ENCODE measurements at places on chromosomes 12 and 14.

GRCh38 chr14:44988694-44989093, 26.7 kb downstream of the TOGARAM1 start:
- DNase-seq = no peak

- no peak for DNase-seq
Observed at GRCh38 chr14:104982548-104983230, 2.9 kb upstream of the CLBA1 start.

GRCh38 chr12:58915634-58916033, 4.7 kb downstream of the LRIG3 start:
- DNase-seq = no peak

DNA sequence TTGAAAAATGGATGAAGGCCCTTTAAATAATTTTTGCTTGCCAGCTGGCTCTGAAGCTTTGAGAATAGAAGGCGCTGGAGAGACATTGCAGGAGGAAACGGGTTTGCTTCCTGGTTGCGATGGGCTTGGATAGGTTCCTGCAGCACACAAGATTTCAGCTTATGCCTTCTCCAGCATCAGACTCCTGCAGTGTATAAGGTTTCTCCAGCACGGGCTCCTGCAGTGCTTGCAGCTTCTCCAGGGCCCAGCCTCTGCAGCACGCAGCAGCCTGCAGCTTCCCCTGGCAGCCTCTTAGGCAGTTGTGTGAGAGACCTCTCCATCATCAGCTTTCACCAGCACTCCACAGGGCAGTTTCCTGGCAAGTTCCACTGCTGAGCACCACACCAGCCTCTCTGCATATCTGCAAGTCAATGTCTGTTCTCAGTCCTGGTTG, 78.7 kb upstream of the ZDHHC17 start:
- no peak for DNase-seq

DNA sequence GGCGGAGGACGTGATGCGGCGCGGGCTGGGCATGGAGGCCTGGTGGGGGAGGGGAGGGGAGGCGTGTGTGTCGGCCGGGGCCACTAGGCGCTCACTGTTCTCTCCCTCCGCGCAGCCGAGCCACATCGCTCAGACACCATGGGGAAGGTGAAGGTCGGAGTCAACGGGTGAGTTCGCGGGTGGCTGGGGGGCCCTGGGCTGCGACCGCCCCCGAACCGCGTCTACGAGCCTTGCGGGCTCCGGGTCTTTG, 303 bp downstream of the GAPDH start:
- no peak for DNase-seq

GRCh38 chr12:12734054-12734453, 16.9 kb downstream of the CDKN1B start:
- no peak for DNase-seq

- DNase-seq = no peak
Observed at GRCh38 chr12:109582636-109583035, 9.0 kb downstream of the MVK start.

DNA sequence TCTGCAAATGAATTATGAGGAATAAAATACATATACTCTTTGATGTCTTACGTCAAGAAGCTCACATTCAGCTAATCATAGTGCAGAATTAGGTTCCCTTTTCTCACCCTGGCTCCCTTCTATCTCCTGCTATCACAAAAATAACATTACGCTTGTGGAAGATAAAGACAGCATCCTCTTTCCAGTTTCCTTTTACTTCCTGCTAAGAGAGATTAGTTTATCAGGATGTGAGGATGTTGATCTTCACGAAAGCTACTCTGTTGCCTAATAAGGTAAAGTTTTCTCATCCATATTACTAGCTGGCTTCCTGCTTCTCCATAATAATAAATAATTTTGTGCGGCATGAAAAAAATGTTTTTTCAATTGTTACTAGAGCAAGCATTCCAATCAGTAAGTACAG, 217.7 kb upstream of the DCN start:
- no peak for DNase-seq

DNA sequence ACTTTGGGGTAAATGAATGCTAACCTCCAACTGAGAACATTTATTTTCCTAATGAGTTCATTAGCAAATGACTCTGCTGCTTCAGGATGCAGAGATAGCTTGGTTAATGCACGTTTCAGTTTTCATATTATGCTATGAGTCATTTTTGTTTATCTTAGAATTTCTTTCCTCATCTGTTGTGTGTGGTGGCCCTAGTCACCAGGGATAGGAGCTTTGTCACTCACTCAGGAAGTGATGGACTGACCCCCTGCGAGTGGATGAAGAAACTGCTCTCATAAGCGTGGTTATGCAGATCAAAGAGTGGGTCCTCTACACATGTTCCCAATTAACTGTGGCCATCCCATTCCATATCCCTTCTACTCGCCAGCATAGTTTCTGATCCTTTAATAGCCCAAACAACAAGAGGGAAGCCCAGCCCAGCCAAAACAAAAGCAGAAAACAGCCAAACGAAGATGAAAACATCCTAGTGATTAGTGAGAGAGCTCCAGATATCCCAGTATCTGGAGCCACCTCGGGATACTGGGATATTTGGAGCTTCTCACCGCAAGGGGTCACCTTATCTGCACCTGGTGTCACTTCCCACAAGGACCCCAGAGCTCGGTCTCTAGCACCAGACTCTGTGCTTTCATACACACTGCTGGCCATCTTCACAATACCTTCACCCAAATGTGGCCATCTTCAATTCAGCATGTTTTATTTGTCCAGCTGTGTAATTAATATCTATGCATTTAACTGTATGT, 8.6 kb downstream of the TC2N start:
- DNase-seq = no peak

- DNase-seq = no peak
Observed at GRCh38 chr12:75489613-75490210, 9.2 kb downstream of the GLIPR1 start.

- DNase-seq = no peak
Observed at GRCh38 chr12:38528527-38528926, 212.0 kb downstream of the ALG10B start.

DNA sequence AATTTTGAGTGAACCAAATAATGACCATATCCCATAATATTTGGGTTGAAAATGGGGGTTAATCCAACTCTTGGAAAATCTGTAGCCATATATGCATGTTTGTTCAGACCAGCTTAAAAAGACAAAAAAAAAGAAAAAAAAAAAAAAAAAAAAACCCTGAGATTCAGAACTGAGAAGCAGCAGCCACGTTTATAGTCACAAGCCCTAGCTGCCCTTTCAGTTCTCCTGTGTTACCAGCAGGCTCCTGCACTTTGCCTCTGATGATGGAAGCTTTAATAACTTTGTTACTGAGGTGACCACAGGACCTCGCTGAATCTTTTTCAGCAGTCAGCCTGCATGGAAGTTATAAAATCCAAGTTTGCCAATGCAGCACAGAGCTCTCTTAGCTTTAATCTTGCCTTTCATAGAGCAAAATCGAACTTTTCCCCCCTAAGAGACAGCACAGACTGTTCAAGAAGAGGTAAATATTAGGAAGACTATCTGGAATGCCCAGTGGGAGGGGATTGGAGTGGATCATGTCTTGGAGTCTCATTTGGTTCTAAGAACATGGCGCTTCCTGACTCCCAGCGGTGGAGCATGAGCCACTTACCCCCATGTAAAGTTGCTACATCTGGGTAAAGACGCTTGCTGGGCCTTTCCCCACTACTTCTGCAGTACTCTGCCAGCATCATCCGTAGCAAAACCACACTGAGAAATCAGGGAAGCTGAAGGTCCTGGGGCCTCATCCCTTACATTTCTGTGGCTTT, 20.6 kb downstream of the GNG2 start:
- no peak for DNase-seq

GRCh38 chr14:40850191-40850590, 756.5 kb upstream of the LRFN5 start:
- no peak for DNase-seq

DNA sequence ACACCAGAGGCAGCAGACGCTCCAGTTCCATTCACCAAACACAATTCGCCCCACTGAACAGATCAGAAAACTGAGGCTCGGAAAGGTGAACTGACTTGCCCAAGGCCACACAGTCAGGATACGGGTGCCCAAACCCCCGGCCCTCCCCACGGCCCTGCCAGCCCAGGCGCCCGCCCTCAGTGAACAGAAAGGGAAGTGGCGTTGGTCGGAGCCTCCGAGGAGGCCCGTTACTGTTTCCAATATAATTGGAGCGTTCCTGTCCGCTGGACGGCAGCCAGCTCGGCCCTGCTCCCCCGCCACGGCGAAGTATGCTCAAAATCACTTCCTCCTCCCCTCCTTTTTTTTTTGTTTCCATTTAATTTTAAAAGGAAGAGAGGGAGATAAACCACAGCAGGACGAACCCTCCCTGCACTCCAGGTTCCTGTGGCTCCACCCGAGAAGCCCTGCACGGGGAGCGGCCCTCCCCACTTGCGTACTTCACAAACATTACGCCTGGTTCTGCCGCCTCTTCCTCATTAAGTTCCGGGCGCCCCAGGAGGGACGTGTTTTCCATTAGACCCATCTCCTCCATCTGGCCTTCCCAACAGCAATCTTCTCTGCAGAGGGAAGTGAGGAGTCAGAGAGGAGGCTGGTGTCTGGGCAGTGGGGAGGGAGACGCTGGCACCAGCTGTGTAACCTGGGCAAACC, 61.1 kb downstream of the NCOR2 start:
- no peak for DNase-seq

GRCh38 chr12:75556311-75556899, 45.0 kb upstream of the KRR1 start:
- DNase-seq = no peak
